ENCODE measurements at places on chromosomes 11 and 22. TPM values are rescaled to one million over a fixed set of nuclear protein-coding genes. Genes with fewer than 3 reads are reported as not detected.

Gene ASCL2
- 1.5 TPM for polyA plus RNA-seq

DNA sequence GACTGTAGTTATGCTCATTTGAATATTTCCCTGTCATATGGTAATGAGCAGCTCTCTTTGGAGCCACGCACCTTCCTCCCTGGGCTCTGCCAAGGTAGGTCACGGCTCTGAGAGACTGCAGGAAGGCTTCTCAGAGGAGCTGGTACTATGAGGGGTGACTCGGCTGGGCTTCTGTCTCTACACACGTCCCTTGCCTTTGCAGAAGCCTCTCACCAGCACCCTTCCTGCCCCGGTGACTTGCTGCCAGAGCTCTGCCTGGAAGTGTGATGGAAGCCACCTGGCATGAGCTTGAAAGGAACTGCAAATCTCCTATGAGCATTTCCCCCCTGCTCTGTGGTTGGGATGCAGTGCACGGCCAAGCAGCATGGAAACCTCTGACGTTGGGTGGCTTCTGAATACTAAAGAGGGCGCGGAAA is 74.2 kb downstream of the KIRREL3 start:
- DNase-seq, result no peak

DNA sequence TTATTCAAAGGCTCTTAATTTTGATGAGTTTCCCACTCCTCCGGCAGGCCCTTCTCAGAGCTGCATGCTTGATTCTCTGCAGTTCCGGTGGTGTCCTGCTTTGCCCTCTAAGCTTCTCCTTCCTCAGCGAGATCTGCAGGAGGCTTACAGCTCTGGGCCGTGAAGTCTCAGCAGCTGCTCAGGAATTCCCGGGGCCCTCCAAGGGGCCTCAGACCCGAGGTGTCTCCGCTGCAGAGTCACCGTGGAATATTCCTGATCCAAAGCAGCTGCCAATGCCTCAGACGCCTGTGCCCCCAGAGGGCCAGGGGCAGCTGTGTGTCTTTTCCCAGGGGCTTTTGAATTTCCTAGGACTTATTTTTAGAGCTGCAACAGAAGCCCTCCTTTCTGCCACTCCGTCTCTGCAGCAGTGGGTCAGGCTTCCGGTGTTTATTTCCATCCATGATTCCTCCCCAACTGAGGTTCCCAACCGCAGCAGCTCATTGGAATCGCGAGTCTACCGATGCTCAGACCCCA is 37.2 kb downstream of the RPS6KA4 start:
- peak; percentile 7 for DNase-seq

DNA sequence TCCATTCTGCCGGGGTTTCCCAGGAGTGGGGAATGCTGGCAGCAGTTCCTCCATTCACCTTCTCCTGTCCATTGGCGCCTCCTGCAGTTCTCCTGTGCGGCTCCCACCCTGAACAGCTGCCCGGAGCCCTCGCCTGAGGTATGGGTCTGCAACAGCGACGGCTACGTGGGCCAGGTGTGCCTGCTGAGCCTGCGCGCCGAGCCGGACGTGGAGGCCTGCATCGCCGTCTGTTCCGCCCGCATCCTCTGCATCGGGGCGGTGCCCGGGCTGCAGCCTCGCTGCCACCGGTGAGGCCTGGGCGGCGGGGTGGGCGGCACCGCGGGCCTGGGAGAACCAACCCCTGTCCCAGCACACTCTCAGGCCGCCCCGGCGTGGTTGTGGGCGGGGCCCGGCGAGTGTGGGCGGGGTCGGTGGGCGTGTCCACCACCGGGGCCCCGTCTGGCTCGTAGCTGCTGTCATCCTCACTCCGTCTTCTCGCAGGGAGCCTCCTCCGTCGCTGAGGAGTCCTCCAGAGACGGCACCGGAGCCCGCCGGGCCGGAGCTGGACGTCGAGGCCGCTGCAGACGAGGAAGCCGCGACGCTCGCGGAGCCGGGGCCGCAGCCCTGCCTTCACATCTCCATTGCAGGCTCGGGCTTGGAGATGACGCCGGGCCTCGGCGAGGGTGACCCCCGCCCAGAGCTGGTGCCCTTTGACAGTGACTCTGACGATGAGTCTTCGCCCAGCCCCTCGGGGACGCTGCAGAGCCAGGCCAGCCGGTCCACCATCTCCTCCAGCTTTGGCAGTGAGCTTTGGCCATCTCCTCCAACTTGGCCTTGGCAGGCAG is 14.0 kb upstream of the RELT start:
- no peak for DNase-seq

GRCh38 chr22:27654546-27655445 is 146.8 kb downstream of the MN1 start:
- DNase-seq, result no peak

Gene CD3E
- polyA plus RNA-seq, result 2.6 TPM

Gene PACS1
- 53.9 TPM for polyA plus RNA-seq

GRCh38 chr11:14713496-14714244 is 70.1 kb downstream of the PDE3B start:
- DNase-seq, result no peak

GRCh38 chr11:12685229-12685628 is 11.0 kb downstream of the TEAD1 start:
- DNase-seq, result no peak

GRCh38 chr11:17528906-17529843 is 15.0 kb downstream of the USH1C start:
- no peak for DNase-seq

- DNase-seq, result no peak
These were observed 29.8 kb downstream of the SREBF2 start for GRCh38 chr22:41862530-41863266.

Gene CD3D
- 1.0 TPM for polyA plus RNA-seq

GRCh38 chr11:78651923-78652842 is 77.5 kb upstream of the NARS2 start:
- no peak for DNase-seq

GRCh38 chr22:35525687-35526332 is 14.8 kb upstream of the RASD2 start:
- no peak for DNase-seq

Gene SCYL1
- 66.6 TPM for polyA plus RNA-seq

DNA sequence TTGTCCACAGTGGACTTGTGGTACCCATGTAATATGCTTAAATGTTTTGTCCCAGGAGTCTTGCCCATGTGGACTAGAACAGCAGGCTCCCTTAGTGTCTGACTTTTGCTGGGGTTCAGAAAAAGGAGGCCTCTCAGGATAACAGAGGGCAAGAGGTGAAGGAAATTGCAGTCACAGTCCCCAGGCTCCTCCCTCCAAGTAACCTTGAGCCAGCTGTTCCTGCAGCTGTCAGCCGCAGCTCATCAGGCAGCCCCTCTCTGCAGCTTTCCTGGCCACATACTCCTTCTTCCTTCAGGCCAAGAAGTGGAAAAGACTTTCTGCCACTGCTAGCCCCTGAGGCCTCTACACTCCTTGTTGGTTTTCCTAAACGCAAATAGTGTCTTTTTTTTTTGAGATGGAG is 6.3 kb upstream of the MYO18B start:
- no peak for DNase-seq

- DNase-seq, result peak; percentile 16
These were observed 14.2 kb downstream of the PEX26 start for GRCh38 chr22:18091916-18092526.

DNA sequence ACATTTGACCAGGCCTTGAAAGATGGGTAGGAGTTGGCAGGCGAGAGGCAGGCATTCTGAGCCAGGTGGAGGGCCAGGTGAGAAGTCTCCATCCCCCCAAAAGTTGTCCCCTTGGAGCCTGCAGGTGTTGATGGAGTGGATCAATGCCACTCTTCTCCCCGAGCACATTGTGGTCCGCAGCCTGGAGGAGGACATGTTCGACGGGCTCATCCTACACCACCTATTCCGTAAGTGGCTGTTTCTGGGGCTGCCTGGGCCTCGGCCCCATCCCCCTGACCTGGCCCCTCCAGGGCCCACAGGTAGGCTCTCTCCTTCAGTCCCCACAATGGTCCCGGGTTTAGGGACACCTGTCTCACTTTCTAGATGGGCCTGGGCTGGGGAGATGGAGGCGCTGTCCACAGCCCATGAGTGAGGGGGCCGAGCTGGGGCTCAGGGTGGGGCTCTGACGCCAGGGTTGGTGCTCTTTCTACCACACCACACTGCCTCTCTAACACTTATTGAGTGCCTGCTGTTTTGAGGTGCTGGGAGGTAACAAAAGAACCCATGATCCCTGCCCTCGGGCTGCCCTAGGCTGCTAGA is 7.0 kb downstream of the PARVG start:
- no peak for DNase-seq

DNA sequence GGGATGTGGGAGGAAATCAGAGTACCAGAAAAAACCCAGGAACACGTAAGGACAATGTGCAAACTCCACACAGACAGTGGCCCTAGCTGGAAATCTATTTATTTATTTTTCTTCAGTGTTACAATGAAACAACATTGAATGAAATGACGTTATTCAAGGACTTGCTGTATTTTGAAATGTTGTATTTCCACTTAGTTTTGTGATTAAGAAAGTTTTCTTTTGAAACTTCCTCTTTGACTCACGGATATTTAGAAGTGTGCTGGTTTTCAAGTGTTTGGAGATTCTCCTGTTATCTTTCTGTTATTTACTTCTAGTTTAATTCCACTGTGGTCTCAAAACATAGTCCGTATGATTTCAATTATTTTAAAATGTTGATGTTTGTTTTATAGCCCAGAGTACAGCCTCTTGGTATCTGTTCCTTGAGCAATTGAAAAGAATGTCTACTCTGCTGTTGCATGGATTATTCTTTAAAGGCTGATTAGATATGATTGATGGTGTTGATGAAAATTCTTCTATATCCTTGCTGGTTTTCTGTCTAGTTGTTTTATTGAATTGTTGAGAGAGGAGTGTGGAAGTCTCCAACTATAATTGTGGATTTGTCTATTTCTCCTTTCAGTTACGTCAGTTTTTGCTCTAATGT is 141.0 kb downstream of the ARHGAP20 start:
- DNase-seq, result no peak

GRCh38 chr11:113376156-113376555 is 11.4 kb upstream of the ANKK1 start:
- DNase-seq, result no peak

GRCh38 chr11:74849525-74850391 is 99.1 kb downstream of the XRRA1 start:
- DNase-seq, result no peak

GRCh38 chr11:2575591-2576051 is 124.2 kb downstream of the KCNQ1OT1 start:
- DNase-seq, result no peak

Gene SCUBE1
- polyA plus RNA-seq, result 3.1 TPM

- DNase-seq, result no peak
These were observed 72.1 kb upstream of the BMAL1 start for GRCh38 chr11:13205486-13205885.

- DNase-seq, result no peak
These were observed 861 bp upstream of the ZNRF3 start for GRCh38 chr22:28882545-28882877.

Gene LMNTD2
- 2.8 TPM for polyA plus RNA-seq

Gene DNAJB7
- polyA plus RNA-seq, result 1.0 TPM

Gene TRIM34
- polyA plus RNA-seq, result 15.6 TPM

- no peak for DNase-seq
These were observed 154.4 kb downstream of the SBF2 start for GRCh38 chr11:10139656-10140055.

Gene ZNF280B
- 4.8 TPM for polyA plus RNA-seq

Data from right lung (tissue), 10 donors.